ENCODE measurements at places on chromosomes 5 and 9.

DNA sequence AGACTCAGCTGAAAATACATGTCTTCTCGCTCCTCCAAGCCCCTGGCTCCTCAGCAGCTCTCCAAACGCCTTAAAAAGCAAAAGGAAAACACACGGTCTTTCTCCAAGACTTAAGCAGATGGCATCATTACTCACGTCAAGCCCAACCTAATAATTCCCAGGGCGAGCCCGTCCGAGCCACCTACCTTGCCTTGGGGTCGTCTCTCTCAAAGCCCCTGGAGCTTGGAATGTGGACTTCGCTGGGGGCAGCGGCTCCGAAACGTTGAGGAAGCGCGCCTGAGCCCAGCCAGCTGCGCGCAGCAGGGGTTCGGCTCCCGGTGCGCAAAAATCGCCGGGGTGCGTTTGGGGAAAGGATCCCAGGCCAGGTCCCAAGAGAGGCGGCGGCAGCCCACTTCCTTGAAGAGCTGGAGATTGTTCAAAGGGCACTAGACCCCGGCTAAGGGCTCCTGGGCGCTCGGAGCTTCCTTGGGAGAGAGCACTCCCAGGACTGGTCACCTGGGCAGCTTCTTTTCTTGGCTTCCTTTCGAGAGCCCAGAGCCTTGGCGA, 395 bp downstream of the DRD1 start:
- DNase-seq, result no peak

DNA sequence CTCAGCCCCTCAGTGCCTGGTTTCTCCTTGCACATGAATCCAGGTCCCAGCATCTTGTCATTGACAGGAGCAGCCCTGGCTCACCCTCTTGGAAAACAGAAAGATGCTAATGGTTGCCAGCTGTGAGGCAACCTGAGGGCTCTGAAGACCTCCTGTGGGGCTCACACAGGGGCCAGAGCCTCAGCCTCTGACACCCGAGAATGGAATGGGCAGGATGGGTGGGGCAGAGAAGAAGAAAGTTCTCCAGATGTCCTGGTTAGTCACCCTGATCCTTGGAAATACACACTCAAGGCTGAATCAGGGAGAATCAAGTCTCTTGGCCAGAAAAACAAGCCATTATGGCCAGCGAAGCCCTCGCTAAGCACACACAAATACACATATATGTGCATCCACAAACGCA, 32.3 kb upstream of the SPATA31E1 start:
- no peak for DNase-seq

DNA sequence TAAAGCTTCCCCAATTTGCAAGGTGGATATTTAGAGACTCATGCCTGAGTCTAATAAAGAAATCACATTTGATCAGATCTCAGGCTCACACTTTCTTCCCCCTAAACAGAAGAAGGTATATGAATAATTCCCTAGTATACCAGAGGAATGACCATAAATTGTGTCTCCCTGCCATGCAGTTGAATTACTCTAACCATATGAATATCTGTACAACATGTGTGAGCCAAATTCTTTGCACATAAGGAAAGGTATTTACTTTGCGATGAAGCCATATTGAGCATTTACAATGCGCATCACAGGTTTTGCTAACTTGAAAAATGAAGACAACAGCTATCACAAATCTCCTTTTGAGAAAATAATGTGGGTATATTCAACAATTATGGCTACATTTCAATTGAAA, 479.4 kb downstream of the NR2F1-AS1 start:
- DNase-seq, result no peak

GRCh38 chr9:121773954-121774714, 122.7 kb downstream of the DAB2IP start:
- DNase-seq, result no peak

DNA sequence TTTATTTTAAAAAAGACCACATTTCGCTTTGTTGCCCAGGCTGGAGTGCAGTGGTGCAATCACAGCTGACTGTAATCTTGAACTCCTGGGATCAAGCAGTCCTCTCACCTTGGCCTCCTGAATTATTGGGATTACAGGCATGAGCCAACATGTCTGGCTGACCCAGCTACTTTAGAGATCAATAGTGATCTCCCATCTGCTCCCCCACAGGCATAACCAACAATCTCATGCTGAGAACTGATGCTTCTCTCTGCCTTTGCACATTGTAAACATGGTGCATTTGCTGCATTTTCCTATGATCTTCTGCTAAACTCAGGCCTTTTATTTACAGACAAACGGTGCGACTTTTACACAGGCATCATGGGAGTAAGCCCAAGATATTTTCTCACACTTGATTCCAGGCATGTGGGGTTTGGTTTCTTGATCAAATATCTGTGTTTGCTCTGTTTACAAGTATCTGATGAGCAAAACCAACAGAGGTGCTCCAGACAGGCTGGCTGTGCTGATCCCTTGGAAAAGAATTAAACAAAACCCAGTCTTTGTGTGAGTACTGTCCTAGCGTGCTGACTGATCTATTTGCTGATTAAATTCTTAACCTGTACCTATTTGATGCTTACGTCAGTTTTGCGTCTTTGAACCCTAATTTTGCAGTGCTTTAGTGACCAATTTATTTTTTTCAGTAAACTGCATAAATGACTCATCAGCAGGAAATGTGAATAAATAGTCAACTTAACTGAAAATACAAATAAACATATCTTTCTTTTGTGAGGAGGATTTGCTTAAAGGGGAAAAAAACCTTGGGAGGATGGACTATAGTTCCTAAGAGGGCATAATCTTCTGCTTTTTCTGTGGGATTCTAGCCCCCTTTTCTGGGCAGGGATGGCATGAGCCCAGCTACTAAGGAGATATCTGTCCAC, 191.7 kb upstream of the NR3C1 start:
- DNase-seq, result no peak

GRCh38 chr9:124813041-124813440, 36.1 kb downstream of the OLFML2A start:
- no peak for DNase-seq

GRCh38 chr9:87944096-87944495, 26.3 kb downstream of the SPATA31C1 start:
- DNase-seq, result no peak

DNA sequence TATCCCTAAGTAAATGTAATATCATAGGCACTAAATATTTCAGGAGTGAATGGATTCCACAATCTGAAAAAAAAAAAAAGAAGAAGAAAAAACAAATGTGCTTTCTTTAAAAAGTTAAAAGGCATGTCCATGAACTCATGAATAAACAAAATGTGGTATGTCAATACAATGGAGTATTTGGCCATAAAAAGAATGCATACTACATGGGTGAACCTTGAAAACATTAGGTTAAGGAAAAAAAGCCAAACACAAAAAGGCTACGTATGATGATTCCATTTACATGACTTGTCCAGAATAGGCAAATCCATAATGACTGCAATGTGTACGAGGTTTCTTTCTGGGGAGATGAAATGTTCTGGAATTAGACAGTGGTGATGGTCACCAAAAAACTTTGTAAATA, 45.3 kb downstream of the FNIP1 start:
- no peak for DNase-seq

- DNase-seq, result no peak
Observed at GRCh38 chr9:130897848-130898551, 1.4 kb upstream of the QRFP start.

- DNase-seq, result no peak
Observed at GRCh38 chr9:82171271-82171670, 182.7 kb downstream of the SPATA31D1 start.

- no peak for DNase-seq
Observed at GRCh38 chr9:105484226-105484625, 36.4 kb downstream of the FSD1L start.

- no peak for DNase-seq
Observed at GRCh38 chr5:123605822-123606221, 93.8 kb downstream of the CSNK1G3 start.

- no peak for DNase-seq
Observed at GRCh38 chr5:38426490-38426889, 130.0 kb downstream of the LIFR start.

- DNase-seq, result no peak
Observed at GRCh38 chr9:84394036-84394435, 53.5 kb upstream of the SLC28A3 start.

GRCh38 chr5:54616031-54616430, 98.5 kb downstream of the SNX18 start:
- no peak for DNase-seq

DNA sequence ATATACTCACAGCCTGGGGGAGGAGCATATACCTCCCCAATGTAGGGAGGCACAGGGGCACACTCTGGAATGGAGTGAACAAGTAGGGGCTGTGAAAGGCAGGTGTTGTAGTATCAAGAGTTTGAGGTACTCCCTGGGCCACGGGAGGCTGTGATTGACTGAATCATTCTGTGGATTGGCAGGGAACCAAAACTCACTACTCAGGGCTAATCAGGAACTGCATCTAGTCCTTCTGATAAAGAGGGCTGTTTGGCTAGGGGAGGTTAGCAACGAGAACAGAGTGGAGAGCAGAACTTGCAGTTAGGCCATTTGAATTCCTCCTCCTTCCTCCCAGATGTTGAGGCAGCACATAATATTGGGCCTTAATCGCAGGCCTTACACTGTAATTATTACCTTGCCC, 369.2 kb upstream of the MPDZ start:
- DNase-seq, result no peak

DNA sequence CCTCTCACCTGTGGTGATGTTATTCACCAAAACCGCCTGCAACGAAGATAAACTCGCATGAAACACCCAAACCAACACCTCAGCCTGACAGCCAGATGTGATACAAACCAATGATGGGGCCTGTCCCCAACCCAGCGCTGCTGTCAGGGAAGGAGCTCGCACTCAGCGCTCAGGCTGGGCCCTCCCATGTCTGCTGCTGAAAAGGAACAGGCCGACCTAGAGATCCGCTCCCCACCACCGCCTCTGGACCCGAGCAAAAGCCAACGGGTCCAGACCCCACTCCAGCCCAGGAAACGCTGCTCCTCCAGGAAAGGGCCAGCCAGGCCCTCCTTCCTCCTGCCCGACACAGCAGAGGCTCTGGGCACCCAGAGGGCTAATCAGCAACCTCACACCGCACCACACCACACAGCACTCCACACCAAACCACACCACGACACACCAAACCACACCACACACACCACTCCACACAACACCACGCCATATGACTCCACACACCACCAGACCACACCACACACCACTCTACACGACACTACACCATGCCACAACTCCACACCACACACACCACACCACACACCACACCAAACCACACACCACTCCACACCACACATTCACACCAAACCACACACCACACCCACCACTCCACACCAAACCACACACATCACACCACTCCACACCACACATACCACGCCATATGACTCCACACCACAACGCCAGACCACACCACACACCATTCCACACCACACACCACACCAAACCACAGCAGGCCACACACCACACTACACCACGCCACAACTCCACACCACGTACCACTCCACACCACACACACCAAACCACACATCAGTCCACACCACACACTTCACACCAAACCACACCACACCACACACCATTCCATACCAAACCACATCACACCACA, 46.5 kb downstream of the GOLM1 start:
- DNase-seq, result no peak

- DNase-seq, result no peak
Observed at GRCh38 chr9:21789541-21790037, 12.8 kb upstream of the MTAP start.

DNA sequence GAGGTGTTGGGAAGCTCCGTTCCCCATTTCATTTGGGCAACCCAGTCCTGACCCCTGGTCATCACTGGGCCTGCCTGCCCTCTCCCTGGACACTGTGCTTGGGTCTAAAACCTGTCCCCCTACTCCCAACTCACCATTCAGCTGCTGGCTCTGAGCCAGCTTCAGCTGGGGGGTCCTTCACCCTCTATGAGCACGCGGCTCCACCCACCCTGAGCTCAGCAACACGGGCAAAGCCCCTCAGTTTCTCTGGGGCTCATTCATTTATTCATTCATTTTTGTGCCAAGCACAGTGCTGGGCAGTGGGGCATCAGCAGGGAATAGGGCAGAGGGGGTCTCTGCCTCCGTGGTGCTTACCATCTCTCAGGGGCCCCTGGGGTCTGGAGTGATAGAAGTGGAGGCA, 199.8 kb upstream of the MVB12B start:
- DNase-seq, result no peak

- no peak for DNase-seq
Observed at GRCh38 chr9:93326056-93326455, 125.4 kb upstream of the FAM120A start.

DNA sequence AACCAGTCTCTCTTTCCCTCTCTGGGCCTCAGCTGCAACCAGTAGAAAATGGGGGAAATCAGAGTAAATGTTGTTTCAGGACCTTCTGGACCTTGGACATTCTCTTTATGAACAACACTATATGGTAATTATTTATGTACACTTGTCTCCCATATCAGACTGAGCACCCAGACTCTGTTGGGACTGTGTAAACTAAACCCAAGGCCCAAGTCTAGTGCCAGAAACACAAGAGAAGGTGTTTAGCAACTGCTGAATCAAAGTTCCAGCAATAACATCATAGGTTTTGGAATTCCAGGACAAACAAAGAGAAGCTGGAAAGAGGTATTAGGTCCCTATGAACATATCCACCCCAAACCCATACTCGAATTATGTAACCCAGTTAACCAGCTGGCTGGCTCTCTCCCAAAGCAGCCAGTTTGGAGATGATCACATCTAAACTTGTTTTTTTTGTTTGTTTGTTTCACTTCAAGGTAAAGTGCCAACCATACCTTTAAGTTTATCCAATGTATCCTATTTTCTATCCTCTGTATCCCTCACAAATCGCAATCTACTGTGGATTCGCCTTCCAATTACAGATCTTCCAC, 1.9 kb upstream of the RNF38 start:
- DNase-seq, result no peak

GRCh38 chr9:87148331-87149104, 201.2 kb upstream of the GAS1 start:
- DNase-seq, result no peak

DNA sequence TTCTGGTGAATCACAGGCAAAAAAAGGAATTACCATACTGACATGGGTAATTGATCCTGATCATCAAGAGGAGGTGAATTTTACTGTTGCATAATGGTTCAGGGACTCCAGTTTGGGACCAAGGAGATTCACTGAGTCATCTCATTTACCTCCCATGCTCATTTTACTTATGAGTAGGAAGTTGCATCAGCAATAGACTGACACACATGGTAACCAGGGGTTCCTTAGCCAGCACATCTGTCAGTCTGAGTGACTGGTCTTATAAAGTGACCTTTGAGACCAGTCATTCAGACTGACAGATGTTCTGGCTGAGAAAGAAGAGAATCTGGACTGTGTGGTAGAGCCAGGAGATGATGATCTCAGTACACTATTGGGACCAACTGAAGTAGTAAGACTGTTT, 384.6 kb upstream of the CD180 start:
- no peak for DNase-seq

DNA sequence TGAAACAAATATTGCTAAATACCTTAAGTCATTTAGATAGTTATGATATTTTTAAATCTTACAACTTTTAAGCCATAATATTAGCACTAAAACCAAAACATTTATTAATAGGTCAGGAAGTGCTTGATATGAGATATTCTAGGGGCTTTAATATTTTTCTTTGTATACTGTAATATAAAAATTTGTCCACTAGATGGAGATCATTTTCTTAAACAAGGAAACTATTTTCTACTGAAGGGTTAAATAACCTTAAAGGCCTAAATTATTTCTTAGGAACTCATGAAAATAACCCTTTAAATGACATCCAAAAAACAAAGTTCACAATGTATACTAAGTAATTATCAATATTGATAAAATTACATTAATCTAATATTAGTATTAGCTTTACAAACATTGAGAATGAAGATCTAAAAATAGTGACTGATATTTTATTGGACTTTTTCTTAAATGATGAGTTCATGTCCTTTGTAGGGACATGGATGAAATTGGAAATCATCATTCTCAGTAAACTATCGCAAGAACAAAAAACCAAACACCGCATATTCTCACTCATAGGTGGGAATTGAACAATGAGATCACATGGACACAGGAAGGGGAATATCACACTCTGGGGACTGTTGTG, 635.7 kb downstream of the RAB3C start:
- no peak for DNase-seq
